Right cardiac atrium (tissue), 5 donors: ENCODE measurements at places on chromosomes 16 and 17. TPM values are rescaled to one million over a fixed set of nuclear protein-coding genes. Genes with fewer than 3 reads are reported as not detected.
A peak's percentile ranks its signal among the peaks of the same experiment; 100 is the strongest.

GRCh38 chr17:77841742-77842527, 116.6 kb upstream of the TNRC6C start:
- no peak for DNase-seq

GRCh38 chr17:45228763-45229539, 7.3 kb downstream of the FMNL1 start:
- DNase-seq: peak; percentile 93

GRCh38 chr17:44137891-44138709, 3.6 kb upstream of the HROB start:
- DNase-seq: peak; percentile 90

- DNase-seq: no peak
Measured at GRCh38 chr17:57925361-57925990, 29.7 kb downstream of the CUEDC1 start.

Gene SOST
- total RNA-seq: 0.29 TPM

Gene SOX15
- total RNA-seq: 6.0 TPM

DNA sequence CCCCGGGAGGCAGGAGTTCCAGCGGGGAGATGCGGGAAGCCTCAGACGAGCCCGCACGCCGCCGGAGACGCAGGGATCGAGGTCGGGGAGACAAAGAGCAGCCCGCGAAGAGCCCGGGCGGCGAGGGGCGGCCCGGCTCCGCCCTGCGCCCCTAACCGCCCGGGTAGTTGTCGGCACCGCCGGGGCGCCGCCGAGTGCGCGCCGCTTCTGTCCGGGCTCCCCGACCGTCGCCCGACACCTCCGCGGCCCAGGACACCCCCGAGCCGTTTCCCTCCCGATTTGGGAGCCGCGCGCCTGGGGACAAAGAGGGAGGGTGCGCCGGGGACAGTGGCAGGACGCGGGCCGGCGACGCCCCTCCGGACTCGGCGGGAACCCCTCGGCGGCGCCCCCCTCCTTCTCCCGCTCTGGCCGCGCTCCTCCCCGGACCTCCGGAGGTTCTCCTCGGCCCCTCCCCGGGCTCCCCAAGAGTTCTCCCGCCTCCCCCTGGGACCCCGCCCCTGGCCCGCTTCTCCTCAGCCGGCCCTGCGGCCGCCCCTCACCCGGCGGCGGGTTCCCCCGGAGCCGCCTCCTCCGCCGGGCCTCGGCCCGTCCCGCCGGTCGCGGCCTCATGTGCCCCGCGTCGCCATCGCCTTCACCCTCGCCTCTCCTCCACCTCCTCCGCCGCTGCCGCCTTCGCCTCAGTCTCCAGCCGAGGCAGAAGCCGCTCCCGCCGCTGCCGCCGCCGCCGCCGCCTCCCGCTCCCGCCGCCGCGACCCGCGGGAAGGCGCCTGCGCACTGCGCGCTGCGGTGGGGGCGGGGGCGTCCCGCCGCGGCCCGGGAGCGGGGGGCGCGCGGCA, at the start of gene GJC1:
TSS of gene GJC1 (minus strand) at position 765 of the 836 bp plus-strand sequence. CDS start 24,470 bp downstream, outside the sequence.
- DNase-seq: peak; percentile 80

- peak; percentile 94 for DNase-seq
Measured at GRCh38 chr16:81610144-81610842, 165.7 kb downstream of the CMIP start.

DNA sequence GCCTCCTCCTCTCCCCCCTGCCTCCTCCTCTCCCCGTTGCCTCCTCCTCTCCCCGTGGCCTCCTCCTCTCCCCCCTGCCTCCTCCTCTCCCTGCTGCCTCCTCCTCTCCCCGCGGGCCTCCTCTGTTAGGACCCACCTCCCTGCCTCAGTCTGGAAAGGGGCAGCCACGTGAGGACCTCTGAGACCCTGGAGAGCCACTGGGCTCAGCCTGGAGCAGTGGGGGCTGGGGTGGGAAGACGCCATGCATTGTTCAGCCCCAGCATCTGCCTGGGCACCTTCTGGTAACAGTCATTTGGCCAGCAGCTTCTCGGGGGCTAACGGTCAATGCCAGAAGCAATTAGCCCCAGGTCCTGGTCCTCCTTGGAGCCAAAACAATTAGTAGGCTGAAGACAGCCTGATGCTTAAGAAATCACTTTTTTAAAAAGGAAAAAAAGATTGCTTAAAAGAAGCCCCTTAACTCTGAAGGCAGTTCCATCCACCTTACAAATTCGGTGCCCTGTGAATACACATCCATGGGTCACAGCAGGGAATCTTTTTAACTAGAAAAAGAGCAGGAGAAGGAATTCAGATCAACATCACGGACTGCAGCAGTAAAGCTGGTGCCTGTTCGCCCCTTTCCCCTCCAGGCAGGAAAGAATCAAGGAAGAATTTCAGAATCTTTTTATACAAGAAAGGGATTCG, 29.8 kb downstream of the NXN start:
- DNase-seq: no peak

- DNase-seq: no peak
Measured at GRCh38 chr16:11619327-11619851, 32.7 kb upstream of the LITAF start.

DNA sequence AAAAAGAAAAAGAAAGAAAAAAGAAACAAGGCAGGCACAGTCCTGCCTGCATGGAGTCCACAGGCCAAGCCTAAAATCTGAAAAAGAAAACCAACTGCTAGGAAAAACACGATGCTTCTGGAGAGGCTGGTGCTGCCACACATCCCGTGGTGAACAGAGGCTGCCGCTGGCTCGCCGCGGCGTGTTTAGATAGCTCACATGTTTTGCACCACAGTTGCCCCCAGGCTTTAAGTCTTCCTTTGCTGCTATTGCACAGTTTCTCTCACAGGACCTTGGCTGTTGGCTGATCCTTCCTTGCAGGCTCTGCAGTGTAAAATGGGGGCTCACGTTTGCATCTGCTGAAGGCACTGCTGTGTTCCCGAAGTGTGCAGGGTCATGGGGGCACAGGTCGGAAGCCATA, 8.6 kb downstream of the SLC6A4 start:
- no peak for DNase-seq

DNA sequence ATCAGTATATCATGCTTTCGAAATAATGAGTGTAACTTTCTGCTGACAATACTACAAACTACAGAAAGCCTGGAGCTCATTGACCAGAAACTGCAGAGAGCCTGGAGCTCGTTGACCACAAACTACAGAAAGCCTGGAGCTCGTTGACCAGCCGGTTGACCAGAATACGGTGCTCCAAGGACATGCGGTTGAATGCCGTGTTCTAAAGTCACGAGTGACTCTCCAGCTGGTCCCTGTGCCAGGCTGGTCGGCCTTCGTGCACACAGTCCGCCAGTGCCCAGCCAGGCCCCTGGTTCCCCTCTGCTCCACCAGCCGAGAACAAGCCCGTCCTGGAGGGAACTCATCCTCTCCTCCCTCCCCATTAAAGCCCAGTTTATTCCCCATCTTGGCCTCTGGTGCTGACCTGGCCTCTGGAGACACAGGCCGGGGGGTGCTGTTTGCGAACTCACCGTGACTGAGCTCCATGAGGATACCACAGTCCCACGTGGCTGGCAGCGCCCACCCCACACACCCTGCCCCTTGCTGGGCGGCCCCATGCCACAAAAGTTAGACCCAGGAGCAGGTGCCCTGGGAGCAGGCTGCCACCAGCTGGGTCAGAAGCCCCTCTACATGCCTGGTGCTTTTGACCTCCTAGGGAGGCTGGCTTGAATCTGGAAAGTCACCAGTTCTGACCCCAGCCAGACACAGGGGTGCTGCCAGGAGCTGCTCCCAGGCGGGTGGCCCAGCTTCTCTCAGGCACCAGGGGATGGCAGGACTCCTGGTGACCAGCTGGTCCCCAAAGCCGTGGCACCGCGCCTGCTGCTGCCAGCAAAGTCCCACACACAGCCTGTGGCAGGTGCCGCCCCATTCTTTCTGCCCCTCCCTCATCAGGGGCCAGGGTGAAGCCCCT, 15.5 kb upstream of the CDH15 start:
- DNase-seq: no peak

DNA sequence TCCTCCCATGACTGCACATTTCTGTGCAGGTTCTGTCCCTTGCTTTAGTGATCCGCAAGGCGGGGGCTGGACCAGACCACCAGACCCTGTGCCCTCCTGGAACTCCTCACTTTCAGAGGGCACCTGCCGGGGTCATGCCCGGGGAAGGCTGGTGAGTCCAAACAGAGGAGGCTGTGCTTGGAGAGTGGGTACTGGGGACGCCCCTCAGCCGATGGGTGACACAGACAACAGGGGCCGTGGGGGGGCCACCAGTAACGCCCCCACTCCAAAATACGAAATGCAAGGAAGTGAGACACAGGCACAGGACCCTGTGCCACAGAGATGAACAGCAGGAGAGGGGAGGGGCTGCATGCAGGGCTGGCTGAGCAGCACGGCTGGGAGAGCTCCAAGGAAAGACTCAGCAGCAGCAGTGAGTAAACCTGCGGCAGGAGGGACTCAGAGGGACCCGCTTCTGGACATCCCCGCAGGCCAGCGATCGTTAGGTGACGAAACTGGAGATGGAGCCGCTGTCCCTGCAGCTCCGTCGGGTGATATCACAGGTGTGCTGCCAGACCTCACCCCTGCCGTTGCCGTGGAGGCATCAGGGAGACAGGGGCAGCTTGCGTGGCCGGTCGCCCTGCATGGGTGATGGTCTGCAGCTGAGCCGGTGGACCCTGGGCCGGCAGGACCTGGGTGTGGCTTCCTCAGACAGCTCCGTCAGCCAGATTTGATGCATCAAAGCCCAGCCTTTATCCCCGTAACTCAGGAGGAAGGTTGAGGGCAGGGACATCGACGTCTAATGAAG, 71.2 kb upstream of the GNG13 start:
- DNase-seq: peak; percentile 44

GRCh38 chr17:83152227-83152744, 72.9 kb downstream of the METRNL start:
- DNase-seq: no peak

DNA sequence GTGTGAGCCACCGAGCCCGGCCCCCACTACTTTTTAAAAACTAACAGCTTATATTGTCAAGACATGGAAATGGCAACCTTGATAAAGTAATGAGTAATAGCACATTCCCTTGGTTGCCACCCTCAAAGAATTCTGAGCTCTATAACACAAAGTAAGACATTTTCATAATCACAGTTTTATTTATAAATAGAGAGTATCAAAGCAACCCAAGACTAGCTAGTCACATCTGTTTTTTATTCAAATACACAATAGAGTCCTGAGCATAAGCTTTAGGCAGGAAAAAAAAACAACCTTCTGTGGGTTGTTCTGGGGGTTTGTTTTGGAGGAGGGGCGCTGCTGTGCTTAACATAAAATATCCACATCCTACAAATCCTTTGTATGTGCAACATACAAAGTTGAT, 68.7 kb downstream of the CEP95 start:
- DNase-seq: no peak
